CD4-positive, alpha-beta T cell treated with Interleukin-10 for 1 hour (primary cell): ENCODE measurements at places on chromosomes 1 and 21.
A peak's percentile ranks its signal among the peaks of the same experiment; 100 is the strongest.

GRCh38 chr1:221644663-221645258 lies 97.1 kb downstream of the DUSP10 start:
- DNase-seq = no peak

- DNase-seq = peak; percentile 69
Observed at GRCh38 chr1:35726450-35727433, 8.1 kb upstream of the C1orf216 start.

DNA sequence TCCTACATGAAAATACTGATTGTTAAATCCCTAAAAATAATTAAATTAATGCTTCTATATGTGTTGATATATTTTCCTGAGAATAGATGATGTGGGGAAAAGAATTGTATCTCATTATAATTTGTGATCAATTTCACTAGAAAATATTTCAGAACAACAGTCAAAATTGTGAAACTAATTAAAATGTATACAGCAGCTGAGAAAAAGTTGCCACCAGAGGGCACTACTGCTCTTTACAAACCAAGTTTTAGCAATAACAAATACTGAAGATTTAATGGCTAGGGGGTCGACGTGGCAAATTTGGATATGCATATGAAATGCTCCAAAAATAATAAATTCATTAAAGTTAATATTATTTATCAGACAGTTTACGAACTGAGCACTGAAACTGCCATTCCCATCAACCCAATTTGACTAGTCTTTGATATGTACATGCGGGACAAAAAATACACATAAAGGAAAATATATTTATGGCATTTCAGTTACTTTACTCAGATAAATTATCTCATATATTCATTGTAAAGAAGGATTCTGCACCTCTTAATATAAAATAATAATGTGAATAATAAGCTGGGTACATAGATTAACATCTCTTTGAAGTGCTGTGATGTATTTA lies 96.3 kb upstream of the TMPRSS15 start:
- peak; percentile 15 for DNase-seq

GRCh38 chr1:21653744-21654100 lies 15.4 kb downstream of the RAP1GAP start:
- DNase-seq = no peak

- no peak for DNase-seq
Observed at GRCh38 chr21:45050797-45051489, 23.4 kb upstream of the ADARB1 start.

DNA sequence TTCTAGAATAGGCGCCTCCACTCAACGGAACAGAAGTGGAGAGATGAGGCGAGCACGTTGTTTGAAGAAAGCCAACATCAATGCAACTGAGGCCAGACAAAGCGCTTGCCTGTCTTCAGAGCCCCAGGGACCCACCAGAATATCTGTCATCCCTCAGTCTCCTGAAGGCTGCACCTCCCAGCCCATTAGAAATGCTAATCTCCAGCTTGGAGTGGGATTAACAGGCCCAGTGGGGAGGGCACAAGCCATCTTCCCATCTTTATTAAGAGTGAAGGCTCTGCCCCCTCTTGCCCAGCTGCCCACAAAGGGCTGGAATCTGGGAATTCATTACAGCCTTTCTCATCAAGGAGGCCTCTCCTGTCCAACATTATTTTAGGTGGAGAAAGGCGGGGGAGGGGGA lies 16.8 kb upstream of the CNTN2 start:
- no peak for DNase-seq

- DNase-seq = no peak
Observed at GRCh38 chr1:38558055-38558454, 301.5 kb downstream of the RRAGC start.

DNA sequence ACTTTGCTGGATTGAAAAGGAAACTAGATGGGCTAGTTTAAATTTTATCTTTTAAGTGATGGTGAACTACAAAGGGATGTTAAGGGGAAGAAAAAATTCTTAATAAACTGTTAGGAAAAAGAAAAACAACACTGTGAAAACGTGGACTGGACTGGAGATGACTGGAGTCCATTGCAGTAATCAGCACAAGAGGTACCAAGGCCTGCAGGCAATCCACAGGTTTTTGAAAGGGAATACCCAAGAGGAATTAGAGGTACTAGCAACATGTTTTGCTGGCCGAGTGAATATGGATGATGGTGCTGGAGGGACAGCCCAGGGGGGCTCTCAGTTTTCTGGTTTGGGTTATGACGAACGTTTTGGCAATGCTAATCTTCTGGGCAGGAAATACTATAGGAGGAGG lies 39.0 kb upstream of the SLC30A10 start:
- no peak for DNase-seq

DNA sequence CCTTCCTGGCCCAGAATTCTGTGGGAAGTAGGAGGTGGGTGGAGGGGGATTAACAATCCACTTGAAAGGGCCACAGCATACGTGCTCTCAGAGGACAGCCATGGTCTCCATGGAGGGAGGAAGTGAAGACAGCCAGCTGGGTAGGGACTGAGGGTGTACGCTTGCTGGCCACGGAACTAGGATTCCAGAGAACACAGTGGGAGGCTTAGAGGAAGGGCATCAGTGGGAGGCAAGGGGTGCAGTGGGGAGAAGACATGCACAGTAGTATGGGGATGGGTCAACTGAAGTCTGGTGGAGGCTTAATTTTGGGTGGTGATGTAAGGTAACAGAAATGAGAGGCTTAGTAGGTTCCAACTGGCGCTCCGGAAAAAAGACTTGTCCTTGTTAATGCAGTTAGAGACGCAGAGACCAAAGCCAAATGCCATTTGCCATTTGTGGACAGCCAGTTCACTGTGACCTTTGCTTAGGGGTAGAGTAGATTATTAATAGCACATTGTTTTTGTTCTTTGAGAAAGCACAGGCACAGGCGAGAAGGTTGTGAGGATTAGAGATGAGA lies 103.0 kb downstream of the ZSCAN20 start:
- DNase-seq = no peak

GRCh38 chr1:6961905-6962477 lies 176.7 kb downstream of the CAMTA1 start:
- DNase-seq = no peak

- no peak for DNase-seq
Observed at GRCh38 chr1:187270256-187270655, 441.5 kb downstream of the PLA2G4A start.

GRCh38 chr1:116667575-116668105 lies at the start of gene IGSF3:
TSS of gene IGSF3 (minus strand) at chr1:116667733. CDS start at chr1:116666326, 1,407 bp downstream.
- DNase-seq = peak; percentile 41

DNA sequence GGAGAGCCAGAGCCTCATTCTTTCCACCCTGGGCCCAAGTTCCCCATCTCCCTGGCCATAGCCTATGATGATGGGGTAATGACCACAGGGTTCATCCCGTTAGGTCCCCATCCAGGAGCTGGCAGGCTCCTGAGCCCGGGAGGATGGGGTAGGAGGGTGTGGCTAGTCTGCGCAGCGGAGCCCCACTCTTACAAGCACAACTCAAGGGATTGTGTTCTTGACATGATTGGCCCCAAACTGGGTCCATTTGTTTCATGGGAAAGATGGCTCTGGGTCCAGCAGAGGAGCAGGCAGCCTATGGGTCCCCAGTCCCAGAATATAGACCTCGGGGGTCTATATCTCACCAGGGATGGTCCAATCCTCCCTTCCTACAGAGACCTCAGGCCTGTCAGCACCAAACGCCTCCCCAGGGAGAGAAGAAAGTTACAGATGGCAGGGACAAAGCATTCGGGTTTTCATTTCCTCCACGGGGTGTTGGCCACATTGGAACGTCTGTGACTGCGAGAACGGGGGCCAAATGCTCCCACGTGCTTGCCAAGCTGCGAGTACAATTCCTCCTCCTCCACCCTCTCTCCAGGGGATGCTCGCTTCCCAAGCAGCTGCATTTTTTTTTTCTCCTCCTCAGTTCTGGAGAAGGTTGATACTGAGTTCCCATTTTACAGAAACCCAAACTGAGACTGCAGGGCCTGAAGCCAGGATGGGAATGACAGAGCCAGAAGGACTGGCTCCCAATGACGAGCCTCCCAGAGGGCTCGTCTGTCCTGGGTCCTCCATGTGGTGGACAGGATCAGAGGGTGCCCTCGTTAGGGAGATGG lies 71.0 kb downstream of the DHRS3 start:
- no peak for DNase-seq
